ENCODE measurements at places on chromosomes 3 and 15. TPM values are rescaled to one million over a fixed set of nuclear protein-coding genes. Genes with fewer than 3 reads are reported as not detected.

OR4F15 gene
- not detected for total RNA-seq

ZWILCH gene
- 4.2 TPM for total RNA-seq

ADAMTS17 gene
- total RNA-seq: 93.0 TPM

SCAP gene
- 34.7 TPM for total RNA-seq

MESP2 gene
- 0.38 TPM for total RNA-seq

KLF15 gene
- total RNA-seq: 64.0 TPM

SI gene
- not detected for total RNA-seq

IP6K1 gene
- 11.6 TPM for total RNA-seq

MYRIP gene
- 2.6 TPM for total RNA-seq

SECISBP2L gene
- total RNA-seq: 22.0 TPM

DUOX2 gene
- not detected for total RNA-seq

CPEB1 gene
- total RNA-seq: 1.6 TPM

BFSP2 gene
- not detected for total RNA-seq

C3orf80 gene
- total RNA-seq: not detected

CD96 gene
- 0.29 TPM for total RNA-seq

VIPR1 gene
- total RNA-seq: 0.37 TPM

CPNE9 gene
- total RNA-seq: not detected

SNTN gene
- total RNA-seq: not detected

DOCK3 gene
- total RNA-seq: 0.46 TPM

GOLGA8G gene
- total RNA-seq: not detected

CACNA2D2 gene
- 1.5 TPM for total RNA-seq

HSPBAP1 gene
- total RNA-seq: 14.9 TPM

MCTP2 gene
- total RNA-seq: 0.32 TPM

CELSR3 gene
- 0.14 TPM for total RNA-seq

EFCC1 gene
- total RNA-seq: 0.48 TPM

PPP2R3A gene
- total RNA-seq: 54.5 TPM

INKA1 gene
- total RNA-seq: 4.8 TPM

FBN1 gene
- total RNA-seq: 40.6 TPM

RYR3 gene
- 159 TPM for total RNA-seq

CCR1 gene
- 1.9 TPM for total RNA-seq

TNIK gene
- total RNA-seq: 12.5 TPM

ALDH1L1 gene
- 121 TPM for total RNA-seq

ARPIN gene
- 10.3 TPM for total RNA-seq

TMEM40 gene
- 1.5 TPM for total RNA-seq

MOBP gene
- not detected for total RNA-seq

GPR176 gene
- 1.0 TPM for total RNA-seq

CDV3 gene
- 319 TPM for total RNA-seq

SLC12A1 gene
- total RNA-seq: not detected

RTP4 gene
- 0.56 TPM for total RNA-seq

SLC28A1 gene
- total RNA-seq: 0.49 TPM

FMN1 gene
- total RNA-seq: 20.0 TPM

RIOX2 gene
- 37.3 TPM for total RNA-seq

COMMD4 gene
- 20.1 TPM for total RNA-seq

MINAR1 gene
- 0.11 TPM for total RNA-seq

BCL2A1 gene
- 1.1 TPM for total RNA-seq

CELF6 gene
- total RNA-seq: 0.20 TPM

CHRFAM7A gene
- total RNA-seq: 0.43 TPM

ALDH1A2 gene
- total RNA-seq: 3.3 TPM

RLBP1 gene
- total RNA-seq: not detected
